ENCODE measurements at places on chromosomes 4 and X.

- no peak for DNase-seq
These were observed 11.7 kb downstream of the LIN54 start for GRCh38 chr4:82998898-82999297.

- DNase-seq: no peak
These were observed 32.4 kb upstream of the ZCCHC4 start for GRCh38 chr4:25280210-25280609.

- DNase-seq: no peak
These were observed 75.7 kb upstream of the ANK2 start for GRCh38 chr4:112973750-112974251.

DNA sequence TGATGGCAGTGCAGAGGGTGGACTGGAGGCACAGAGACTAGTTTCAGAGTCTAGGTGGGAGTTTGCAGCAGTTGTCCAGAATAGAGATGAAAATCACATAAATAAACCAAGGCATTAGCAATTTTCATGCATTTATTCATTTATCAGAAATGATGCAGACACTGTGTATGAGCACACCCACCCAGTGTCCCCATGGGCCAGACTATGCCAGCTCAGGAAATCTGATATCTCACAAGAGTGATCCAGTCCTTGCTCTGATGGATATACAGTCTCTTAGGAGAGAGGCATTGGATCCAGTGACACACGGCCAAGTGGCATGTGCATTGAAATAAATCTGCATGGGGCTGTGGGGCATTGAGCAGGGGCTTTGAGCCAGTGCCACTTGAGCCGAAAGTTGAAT lies 228.2 kb downstream of the FRMPD4 start:
- DNase-seq: no peak

- no peak for DNase-seq
These were observed 800 bp downstream of the PF4V1 start for GRCh38 chr4:73853718-73854473.

GRCh38 chrX:21658152-21658737 lies at the start of gene KLHL34:
Gene KLHL34 (minus strand): TSS chrX:21658330. CDS start chrX:21657788, 542 bp downstream.
- no peak for DNase-seq

DNA sequence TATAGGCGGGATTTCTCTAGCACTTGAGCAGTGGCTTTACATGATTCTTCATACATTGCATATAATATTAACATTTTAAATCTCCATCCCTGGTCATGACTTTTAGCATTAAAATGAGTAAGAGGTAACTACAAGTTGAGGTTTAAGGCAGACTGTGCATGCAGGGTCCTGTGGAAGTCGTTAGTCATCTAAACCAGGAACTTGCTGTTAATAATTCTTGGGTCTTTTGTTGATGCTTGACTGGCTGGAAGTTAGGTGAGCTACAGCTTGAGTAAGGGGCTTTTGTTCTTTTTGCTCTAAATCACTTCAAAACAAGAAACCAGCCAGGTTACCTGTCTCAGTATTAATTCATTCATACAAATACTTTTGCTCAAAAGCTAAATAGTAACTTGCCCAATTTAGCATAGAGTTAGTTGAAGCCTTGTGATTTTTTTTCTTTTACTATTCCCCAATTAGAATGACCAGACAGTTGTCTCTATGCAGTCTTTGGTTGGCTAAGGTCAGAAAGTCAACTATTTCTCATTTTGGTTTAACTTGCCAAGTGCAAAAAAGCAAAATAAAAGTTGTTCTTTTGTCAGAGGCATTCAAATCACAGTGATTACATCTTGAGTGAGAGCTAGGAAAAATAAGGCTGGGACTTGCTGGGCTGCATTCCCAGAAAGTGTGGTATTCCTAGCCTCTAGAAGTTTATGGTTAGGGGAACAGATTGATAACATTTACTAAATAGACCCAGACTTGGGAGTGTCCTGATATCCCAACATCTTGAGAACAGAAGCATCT lies 516.9 kb downstream of the PDHA2 start:
- DNase-seq: peak; percentile 25

DNA sequence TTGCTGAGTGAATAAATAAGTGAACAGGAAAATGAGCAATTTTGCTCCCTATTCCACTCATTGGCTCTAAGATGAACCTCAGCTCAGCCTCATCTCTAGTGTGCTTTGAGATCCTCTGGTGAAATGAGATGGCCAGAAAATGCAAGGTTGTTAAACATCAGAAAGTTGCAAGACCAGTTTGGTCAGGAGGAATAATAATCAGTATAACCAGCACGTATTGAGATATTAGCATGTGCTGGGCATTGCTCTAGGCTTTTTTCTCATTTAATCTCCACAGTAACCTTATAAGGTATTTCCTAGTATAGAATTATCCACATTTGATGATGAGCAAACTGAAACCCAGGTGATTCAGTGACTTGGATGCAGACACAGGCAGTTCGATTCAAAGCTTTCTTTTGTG lies 110.5 kb upstream of the PAK3 start:
- no peak for DNase-seq

- no peak for DNase-seq
These were observed 17.0 kb downstream of the SLC9B1 start for GRCh38 chr4:103002551-103002950.

DNA sequence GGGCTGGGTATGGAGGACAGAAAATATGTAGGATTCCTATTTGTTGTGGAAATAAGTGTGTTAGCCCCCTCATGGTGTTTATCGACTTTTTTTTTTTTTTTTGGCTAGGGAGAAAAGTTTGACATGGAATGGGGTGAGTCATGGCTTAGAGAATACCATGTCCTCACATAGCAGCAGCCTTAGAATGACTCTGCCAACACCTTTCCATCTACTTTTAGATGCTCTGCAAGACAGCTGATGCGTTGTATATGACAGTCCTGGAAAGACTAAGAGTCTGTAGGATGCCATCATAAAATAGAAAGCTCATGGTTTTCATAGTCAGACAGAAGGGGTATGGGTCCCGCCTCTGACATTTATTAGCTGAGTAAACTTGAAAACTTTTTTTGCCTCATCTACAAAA lies 37.7 kb downstream of the MTTP start:
- no peak for DNase-seq

DNA sequence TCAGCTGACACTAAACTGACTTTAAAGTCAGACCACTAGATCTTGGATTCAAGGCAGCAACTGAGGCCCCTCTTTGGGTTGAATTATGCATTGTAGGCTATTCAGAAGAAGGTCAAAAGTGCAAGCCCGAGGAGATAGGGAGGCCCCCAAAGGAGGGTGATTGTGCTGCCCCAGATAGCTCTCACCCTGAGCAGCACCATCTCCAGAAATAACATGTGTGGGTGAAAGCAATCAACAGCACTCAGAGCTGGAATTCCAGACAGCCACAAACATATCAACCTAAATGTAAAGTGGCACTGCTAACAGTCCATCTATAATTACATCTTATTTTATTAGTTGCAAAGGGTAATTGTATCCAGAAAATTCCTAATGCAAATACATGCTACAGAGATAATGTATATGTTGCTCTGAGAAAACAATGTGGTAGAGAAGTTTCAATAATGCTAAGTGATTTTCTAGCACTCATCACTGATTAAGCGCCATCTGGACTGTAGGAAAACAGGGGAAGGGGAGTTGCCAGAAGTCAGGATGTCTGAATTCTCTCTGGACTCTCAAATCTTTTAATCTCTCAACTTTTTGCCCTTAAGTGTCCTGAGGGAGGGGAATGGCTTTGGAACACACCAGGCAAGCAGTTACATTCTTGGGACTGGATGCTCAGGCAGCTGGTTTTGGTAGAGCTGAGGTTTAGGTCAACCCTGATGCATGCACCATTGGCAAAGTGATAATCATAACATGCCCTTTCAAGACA lies 61.8 kb upstream of the SFRP2 start:
- no peak for DNase-seq

- DNase-seq: no peak
These were observed 47.4 kb downstream of the ASIC5 start for GRCh38 chr4:155818639-155819038.

DNA sequence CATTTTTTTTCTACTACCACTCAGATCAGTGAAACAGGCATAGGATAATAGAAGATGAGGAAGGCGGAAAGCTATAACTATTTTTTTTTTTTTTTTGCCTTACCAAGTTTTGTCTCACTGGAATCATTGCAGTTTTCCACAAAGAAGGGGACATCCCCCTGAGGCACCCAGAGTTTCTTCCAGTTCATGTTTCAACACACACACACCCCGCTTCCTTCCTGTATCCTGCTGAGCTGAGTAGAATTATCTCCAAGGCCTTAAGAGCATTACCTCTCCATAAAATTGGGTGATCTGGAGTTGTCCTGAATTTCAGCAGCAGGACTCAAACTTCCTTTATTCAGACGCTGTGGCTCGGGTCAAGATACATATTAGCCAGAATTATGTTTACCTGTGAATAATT lies 111.9 kb downstream of the PALLD start:
- no peak for DNase-seq

GRCh38 chr4:8391972-8392371 lies 48.6 kb downstream of the ACOX3 start:
- DNase-seq: no peak

DNA sequence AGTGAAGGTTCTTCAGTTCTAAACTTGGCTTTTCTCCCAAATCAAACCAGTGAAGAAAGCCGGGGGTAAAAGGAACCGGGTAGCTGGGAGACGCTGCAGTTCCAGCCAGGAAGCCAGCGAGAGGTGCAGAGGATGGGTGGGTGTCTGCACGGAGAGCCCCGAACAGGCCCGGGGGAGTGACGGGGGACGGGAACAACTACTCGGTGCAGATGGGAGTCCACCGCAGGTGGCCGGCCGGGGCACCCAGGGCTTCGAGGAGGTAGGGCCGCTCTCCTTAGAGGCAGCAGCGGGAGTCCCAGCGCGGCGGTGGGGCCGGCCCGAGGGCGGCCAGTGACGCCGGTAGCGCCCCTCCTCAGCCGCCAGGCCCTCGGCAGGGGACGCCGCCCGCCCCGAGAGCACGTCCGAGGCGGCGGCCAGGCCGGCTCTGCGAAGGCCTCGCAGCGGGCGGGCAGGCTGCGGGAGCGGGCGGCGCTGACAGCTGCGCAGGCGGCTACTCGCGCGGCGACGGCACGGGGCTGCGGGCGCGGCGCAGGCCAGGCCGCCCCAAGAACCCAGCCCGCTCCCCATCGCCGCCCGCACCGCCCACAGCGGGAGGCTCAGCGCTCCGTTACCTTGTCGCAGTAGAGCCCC lies 449 bp downstream of the FBXL5 start:
- DNase-seq: no peak

DNA sequence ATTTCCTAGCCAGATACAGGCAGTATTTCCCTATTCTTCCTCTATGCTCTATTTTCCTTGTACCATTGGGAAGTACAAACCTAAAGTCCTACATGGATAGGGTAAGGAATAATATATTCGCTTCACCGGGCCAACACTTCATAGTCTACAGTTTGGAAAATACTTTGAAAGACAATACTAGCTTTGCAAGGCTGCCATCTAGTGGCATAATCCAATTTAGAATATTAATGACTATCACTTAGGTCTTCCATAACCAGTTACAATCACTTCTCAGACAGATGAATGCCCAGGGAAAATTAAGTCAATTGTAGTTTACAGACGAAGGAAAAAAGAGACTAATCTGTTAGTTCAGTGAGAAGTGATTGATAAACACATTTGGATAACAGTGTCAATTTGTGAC lies 141.0 kb upstream of the FAM47C start:
- no peak for DNase-seq

DNA sequence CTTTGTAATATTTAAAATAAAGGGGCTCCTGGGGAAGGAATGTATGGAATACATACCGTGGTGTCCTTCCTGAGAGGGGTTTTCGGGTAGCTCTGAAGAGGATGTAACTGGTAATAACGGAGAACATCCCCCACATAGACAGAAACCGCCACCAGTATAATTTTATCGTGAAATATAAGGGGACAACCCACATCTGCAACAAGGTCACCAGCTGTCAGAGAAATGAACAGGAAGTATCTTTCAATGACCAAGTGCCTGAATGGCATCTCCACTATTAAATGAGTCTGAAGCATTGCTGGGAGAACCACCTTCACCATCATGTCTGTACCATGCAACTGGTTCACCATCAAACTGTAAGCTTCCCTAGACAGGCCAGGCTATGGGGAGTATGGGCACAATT lies 31.7 kb downstream of the RNF175 start:
- no peak for DNase-seq

DNA sequence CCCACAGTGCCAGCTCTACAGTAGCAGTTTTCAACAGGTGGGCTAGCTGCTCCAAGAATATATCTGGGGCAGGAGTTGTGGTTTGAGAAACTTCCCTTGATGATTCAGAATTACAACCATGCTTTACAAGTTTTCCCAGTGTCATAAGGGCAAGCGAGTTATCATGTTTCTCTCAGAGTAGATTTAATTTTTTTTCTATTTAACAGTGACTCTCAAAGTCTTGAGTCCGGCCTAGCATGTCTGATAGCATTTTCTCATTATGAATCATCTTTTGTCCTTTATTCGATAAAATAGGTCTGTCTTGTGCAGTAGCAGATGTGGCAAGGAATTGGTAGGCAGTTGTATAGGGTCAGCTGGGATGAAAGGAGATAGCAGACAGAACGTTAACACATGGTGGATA lies 62.2 kb upstream of the SPANXD start:
- DNase-seq: no peak

GRCh38 chrX:153301746-153302145 lies 19.8 kb downstream of the PNMA6F start:
- no peak for DNase-seq

DNA sequence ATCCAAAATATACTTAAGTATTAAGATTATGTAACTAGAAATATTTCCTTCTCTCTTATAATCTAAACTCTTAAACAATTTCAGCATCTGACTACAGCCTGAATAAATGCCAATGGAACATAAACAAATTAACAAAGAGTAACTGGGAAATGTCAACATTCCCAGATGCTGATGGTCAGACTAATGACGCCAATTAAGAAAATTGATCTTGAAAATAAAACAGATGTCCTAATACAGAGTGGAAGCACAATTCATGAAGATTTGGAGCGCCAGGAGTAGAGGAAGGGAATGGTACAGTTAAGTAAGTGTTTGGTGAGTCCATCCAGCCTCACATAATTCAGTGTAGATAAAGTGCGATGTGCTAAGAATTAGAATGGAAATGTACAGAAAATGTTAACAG lies 203.7 kb upstream of the NWD2 start:
- no peak for DNase-seq

DNA sequence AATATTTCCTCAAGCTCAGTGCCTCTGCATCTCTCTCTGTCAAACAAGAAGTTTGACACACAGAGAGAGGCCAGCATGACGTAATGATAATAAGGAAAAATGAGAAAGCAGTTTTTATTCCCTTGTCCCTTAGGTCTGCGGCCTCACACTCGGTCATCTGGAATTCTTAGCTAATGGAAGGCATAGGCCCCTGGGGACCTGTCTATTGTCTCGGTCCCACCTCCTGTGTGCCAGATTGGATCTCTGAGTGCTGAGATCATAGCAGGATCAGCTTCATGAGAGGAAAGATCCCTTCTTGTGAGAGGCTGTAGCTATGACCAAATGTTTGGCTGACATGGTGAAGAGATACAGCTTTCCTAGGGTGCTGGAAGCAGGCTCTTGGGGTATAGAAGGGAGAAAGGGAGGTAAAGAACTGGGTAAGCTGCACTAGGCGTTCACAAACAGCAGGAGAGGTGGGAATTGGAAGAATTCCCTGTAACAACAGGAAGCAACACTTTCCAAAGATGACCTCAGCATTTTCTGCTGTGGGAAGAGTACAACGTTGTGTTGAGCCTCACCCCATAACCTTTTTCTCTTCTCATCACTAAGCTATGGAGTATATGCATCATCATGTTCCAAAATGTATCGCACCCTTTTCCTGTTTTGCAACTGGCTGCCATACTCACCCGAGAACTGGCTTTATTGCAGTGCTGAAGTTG lies 20.2 kb downstream of the TMEM31 start:
- DNase-seq: no peak
